ENCODE measurements at places on chromosomes 5 and 9.
A peak's percentile ranks its signal among the peaks of the same experiment; 100 is the strongest.

GRCh38 chr5:1292139-1292538 lies 2.7 kb downstream of the TERT start:
- DNase-seq = no peak

GRCh38 chr5:145350513-145350912 lies 484.6 kb downstream of the PRELID2 start:
- DNase-seq = no peak

GRCh38 chr5:179375831-179376365 lies 30.6 kb upstream of the ADAMTS2 start:
- no peak for DNase-seq

GRCh38 chr5:57402348-57402747 lies 80.3 kb downstream of the ACTBL2 start:
- DNase-seq = no peak

GRCh38 chr5:147393874-147394672 lies 115.8 kb downstream of the DPYSL3 start:
- DNase-seq = no peak

DNA sequence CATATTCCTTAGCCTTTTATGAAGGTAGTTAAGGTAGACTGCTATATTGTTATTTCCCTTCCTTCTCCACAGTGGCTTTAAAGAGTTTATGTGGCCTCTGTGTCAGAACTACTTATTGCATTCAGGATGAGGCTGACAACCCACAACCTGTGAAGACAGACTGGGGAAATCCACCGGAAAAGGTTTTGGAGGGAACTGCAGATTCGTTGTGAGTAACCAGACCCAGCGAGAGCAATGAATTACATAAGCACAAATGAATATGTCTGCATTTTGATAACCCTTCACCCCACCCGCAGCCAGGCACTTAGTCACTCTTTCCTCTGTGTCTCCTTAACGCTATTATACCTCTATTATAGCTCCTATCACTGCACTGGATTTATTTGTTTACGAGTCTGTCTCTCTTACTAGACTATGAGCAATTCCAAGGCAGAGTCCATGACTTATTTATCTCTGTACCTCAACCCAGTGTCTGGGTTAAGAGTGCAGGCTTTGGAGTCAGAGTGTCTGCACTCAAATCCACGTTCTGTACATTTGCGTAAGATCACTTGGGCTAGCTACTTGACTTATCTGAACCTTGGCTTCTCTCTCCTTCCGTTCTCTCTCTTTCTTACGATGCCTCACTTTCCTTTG lies 19.2 kb downstream of the KCTD16 start:
- peak; percentile 85 for DNase-seq

- DNase-seq = no peak
Observed at GRCh38 chr5:62780888-62781287, 202.3 kb downstream of the LRRC70 start.

GRCh38 chr9:135552698-135553171 lies 6.8 kb downstream of the OBP2A start:
- no peak for DNase-seq

GRCh38 chr9:84054341-84055010 lies 73.9 kb downstream of the RMI1 start:
- no peak for DNase-seq

GRCh38 chr5:6296524-6296923 lies 81.8 kb downstream of the MED10 start:
- DNase-seq = no peak

DNA sequence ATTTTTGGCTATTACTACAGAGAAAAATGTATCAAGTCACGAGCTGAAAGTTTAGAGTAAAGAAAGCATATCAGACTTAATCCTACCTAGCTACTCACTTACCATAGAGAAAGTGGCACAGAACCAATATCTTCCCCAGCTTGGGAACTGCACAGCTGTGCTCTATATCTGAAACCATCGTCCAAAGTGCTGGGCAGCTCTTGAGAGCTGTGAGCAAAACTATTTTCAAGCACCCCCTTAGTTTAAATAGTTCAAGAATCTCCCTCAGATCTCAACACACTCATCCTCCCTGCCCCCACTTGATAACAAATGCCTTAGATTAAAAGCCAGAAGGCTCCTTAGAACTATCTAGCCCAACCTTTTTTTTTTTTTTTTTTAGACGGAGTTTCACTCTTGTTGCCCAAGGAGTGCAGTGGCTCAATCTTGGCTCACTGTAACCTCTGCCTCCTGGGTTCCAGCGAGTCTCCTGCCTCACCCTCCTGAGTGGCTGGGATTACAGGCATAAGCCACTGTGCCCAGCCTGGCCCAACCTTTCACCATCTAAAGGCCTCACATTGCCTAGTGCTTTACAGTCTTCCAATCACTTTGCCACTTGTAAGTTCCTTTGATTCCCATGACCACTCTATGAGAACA lies 94.2 kb upstream of the APC start:
- DNase-seq = no peak

DNA sequence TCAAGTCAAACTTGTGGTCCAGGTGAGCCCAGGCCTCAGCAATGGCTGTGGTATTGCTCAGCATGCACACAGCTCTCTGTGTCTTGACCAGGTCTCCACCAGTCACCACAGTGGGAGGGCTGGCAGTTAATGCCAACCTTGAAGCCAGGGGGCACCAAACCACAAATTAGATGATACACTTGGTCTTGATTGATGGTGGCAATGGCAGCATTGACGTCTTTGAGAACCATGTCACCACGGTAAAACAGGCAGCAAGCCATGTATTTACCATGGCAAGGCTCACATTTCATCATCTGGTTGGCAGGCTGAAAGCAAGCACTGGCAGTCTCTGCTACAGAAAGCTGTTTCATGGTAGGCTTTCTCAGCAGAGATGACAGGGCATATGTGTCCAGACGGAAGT lies 40.0 kb downstream of the NIM1K start:
- no peak for DNase-seq

DNA sequence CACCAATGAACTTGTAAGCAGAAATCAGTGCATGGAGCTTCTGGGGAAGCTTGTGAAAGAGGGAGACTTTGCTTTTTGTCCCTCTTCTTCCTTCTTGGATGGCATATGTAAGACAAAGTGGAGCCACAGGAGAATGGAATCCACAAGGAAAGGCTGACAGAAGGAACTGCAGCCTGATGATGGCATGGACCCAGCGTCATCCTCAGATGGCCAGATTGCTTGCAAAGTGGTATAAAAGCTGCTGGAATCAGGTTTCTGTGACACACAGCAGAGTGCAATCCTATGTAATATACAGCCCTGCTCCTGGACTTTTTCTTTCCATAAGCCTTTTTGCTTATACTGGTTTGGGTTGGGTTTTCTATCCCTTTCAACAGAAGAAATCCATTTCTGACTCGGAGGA lies 31.4 kb upstream of the SPARC start:
- no peak for DNase-seq

DNA sequence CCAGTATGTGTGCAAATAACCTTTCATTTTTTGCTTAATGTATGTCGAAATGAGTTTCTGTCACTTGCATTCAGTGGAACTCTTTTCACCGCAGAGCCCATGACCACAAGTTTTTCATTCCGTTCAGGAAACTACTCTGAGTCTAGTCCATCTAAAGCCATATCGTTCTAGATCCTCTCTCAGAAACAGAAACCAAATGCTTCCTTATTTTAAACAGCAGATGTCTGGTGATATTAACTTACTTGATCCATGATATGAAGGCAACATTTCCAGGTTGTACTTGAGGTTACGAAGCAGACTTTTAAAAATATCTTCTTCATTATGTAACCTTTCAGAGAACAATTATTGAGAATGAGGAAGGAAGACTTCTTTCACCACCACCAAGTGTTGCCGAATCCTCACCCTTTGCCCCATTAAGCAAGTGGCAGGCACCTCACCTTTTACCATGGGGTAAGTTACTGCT lies 72.4 kb upstream of the GNAQ start:
- no peak for DNase-seq

DNA sequence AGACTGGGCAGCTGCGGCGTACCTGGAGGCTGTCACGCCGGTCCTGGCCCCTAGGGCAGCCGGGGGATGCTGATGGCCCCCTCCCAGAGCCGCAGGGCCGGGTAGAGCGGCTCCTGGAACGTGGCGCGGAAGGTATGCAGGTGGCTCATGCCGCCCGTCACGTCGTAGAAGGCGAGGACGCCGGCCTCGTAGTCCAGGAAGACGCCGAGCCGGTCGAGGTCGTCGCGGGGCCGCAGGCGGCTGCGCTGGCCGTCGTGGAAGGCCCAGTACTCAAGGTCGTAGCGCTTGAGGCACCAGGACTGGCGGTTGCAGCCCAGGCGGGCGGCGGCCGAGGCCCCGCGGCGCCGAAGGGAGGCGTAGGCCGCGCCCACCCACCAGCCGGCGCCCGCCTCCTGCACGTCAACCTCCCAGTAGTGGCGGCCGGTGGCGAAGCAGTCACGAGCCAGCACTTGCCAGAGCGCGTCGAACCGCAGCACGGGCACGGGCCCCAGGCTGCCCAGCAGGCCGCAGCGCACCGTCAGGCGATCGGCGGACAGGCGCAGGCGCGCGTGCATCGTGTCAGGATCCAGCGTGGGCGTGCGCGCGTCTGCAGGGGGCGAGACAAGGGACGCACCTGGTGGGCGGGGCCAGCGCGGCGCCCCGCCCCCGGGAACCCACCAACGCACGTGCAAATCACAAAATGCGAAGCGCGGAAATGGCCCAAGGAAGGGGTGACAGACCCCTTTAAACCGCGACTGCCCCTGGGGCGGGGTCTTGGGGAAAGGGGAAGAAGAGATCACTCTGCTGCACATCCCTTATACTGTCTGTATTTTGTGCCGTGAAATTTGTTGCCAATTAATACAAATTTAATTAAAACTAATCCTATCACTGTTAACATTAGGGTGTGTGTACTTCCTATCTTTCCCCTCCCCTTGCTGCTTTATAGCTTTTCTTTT lies 31.2 kb downstream of the NANS start:
- peak; percentile 51 for DNase-seq

DNA sequence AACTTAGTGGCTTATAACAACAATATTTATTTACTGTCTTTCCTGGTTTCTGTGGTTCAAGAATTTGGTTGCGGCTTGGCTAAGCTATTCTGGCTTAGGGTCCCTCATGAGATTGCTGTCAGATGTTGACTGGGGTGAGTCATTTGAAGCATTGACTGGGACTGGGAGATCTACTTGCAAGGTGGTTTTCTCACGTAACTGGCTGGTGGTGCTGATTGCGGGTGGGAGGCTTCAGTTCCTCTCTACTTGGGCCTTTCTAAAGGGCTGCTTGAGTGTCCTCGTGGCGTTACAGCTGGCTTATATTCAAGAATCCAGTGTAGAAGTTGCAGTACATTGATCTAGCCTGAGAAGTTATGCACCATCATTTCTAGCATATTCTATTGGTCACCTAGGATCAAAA lies 218.5 kb upstream of the ELAVL2 start:
- DNase-seq = no peak

- DNase-seq = no peak
Observed at GRCh38 chr5:10655972-10656830, 92.3 kb downstream of the ANKRD33B start.

DNA sequence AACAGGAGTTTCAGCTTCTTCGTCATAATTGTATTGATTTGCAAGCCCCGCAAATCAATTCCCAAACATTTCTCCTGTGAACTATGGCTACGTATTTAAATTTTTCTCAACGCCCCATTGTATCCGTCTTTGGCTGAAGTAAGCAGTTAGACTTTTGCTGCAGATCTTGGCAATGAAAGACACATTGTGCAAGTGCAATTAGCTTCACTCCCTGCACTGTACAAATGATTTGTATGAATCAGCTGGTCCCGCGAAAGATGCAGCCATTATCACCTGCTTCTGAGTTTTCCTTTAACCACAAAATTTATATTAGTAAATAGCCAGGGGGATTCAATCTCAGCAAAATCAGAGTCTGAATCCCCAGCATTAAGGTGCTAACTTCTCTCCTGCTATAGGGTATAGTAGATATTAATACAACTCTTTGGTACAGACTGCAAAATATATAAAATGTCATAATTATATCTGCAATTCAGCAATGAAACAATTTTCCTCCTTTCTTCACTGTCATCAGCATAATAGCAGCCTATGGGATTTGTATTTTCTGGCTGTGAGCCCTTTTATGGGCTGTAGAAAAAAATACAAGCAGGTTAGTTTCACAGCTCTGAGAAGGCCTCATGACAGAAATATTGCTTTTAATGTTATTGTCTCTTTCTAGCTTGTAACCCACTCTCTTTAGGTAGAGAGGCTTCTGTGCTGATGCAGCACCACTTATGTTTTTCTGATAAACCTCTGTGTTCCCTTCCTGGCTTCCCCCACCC lies 68.4 kb upstream of the SMARCA2 start:
- no peak for DNase-seq

GRCh38 chr5:8905021-8905420 lies 640.9 kb downstream of the SEMA5A start:
- DNase-seq = no peak

DNA sequence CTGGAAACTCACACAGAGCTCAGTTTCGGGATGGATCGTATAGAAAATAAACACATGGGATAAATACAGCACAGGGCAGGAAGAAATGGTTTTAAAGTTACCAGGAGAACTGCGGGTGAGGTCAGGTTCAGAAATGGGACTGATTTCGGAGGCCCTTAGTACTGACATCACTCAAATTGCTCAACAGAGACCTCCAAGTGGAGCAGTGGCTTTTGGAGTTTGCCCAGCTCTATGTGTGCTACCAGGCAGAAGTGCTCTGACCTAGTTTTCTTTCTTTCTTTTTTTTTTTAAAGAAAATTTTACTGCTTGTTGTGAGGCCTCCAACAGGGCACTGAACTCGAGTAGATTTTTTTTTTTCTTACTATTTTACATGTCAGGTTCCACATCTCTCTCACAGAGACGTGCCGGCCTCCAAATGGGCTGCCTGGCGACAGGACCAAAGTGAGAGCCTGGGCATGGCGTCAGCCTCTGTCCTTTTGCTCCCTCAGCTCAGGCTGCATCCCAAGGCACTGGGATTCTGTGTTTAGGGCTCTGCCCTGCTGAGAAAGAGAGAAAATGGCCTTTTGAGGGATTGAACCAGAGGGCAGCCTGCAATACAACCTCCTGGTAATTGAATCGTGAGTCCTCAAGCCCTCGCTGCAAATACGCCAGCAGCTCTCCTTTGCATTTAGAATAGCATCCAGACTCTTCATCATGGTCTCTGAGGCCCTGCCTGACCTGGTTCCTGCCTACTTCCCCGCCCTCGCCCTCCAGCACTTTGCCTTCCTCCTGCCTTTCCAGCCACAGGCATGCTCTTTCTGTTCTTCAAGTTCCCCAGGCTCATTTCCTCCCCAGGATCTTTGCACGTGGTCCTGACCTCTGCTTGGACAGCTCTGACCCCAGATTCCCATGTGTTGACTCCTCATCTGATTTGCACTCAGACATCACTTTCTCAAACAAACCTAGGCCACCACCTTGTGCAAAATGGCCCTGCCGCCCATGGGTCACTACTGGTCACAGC lies 173.5 kb downstream of the FGF1 start:
- no peak for DNase-seq

DNA sequence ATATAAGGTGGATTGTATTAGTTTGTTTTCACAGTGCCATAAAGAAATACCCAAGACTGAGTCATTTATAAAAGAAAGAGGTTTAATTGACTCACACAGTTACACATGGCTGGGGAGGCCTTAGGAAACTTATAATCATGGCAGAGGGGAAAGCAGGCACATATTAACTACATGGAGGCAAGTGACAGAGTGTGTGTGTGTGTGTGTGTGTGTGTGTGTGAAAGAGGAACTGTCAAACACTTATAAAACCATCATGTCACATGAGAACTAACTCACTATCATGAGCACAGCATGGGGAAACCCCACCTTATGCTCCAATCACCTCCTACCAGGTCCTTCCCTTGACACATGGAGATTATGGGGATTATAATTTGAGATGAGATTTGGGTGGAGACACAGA lies 118.6 kb downstream of the SPEF2 start:
- DNase-seq = no peak

- no peak for DNase-seq
Observed at GRCh38 chr5:119445544-119445943, 6.8 kb upstream of the HSD17B4 start.

Measured in CD4-positive, alpha-beta memory T cell (primary cell).